Mucosa of descending colon (tissue), 3 donors: ENCODE measurements at places on chromosomes 6 and 20. TPM values are rescaled to one million over a fixed set of nuclear protein-coding genes. Genes with fewer than 3 reads are reported as not detected.

LHFPL5 gene
- total RNA-seq, result not detected

IL17F gene
- not detected for total RNA-seq

HLA-DRA gene
- total RNA-seq, result 333 TPM

PSORS1C2 gene
- not detected for total RNA-seq

PACRG gene
- total RNA-seq, result 1.5 TPM

ZFP57 gene
- total RNA-seq, result not detected

GRCh38 chr20:48745330-48745729 is 82.5 kb downstream of the PREX1 start:
- no peak for DNase-seq

GRCh38 chr20:9761476-9761875 is 77.4 kb downstream of the PAK5 start:
- DNase-seq, result no peak

GRCh38 chr20:4633379-4633778 is 88.3 kb upstream of the PRND start:
- no peak for DNase-seq

DNA sequence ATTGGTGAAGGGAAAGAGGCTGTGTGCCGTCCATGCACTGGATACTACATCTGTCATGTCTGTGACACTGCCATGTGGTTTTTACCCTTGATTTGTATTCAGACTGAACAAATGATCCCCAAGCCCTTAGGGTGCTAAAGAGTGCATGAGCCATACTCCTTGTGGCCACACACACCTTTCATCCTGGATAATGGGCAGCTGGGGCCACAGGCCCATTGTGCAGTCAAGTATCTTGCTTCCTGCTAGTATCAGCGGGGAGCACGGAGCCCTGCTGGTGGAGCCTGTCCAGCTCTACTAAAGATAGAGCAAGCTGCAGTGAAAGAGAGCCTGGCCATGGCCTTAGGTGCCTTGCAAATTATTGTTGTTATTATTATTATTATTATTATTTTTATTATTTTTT is 75.1 kb downstream of the SLX4IP start:
- no peak for DNase-seq

DNA sequence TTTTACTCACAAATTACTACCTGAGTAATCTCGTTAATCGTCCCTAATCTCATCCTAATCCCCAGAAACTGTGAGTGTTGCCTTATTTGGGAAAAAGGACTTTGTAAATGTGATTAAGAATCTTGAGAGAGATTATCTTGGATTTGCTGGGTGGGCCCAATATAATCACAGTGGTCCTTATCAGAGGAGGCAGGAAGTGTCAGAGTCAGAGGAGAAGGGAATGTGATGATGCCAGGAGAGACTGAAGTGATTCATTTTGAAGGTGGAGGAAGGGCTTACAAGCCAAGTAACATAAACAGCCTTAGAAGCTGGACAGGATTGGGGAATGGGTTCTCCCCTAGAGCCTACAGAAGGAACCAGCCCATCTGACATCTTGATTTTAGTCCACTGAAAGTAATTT is 16.7 kb downstream of the RPP21 start:
- DNase-seq, result no peak

DNA sequence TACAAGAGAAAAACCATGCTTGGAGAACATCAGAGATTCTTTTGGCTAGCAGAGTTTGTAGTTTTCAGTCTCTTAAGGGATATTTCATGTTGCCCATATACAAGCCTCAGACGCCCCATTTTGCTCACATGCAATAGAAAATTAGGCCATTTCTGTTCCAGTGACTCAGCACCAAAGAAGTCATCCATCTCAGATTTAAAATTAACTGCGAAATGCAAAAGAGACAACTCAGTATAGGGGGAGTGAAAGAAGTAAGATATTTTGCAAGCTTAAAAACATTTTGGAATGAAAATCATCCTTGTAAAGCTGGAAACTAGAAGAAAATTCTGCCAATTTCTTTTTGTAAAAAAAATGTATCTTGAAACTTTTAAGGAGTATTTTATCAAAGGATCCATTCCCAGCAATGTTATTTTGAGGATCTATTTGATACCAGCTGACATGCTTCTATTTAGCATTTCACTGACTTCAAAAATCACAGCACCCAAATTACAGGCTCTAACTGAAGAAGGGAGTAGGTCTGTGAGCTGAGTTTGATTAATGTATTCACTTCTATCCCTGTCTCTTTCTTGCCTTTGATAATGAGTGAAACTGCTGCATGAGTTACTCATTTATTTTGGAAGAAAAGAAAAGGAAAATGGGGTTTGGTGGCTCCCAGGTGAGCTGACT is 223.7 kb upstream of the SULF2 start:
- DNase-seq, result no peak

GRCh38 chr6:35064757-35065440 is 76.2 kb downstream of the TCP11 start:
- DNase-seq, result no peak

GRCh38 chr6:79158856-79159516 is 75.5 kb downstream of the HMGN3 start:
- DNase-seq, result no peak
